T-helper 9 cell (primary cell): ENCODE measurements at places on chromosomes 2 and 18.

GRCh38 chr18:9822587-9823185 lies 63.1 kb upstream of the TXNDC2 start:
- DNase-seq: no peak

DNA sequence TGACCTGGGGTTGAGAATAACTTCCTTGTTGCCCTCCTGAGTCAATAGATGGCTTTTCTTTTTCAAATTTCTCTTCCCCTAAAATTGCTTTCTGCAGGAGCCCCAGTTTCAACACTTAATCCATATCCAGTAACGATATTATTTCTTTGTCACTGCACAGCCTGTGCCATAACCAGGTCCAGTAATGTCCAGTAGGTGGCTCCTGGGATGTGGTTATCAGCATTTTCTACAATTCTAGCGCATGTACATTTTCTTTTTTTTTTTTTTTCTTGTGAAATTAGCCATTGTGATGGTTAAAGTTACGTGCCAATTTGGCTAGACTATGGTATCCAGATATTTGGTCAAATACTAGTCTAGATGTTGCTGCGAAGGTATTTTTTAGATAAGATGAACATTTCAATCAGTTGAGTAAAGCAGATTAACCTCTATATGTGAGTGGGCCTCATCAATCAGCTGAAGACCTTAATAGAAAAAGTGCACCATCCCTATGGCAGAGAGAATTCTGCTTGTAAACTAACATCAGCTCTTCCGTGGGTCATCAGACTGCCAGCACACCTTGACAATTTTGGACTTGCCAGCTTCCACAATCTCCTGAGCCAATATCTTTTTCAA lies 72.9 kb upstream of the SCG2 start:
- no peak for DNase-seq

DNA sequence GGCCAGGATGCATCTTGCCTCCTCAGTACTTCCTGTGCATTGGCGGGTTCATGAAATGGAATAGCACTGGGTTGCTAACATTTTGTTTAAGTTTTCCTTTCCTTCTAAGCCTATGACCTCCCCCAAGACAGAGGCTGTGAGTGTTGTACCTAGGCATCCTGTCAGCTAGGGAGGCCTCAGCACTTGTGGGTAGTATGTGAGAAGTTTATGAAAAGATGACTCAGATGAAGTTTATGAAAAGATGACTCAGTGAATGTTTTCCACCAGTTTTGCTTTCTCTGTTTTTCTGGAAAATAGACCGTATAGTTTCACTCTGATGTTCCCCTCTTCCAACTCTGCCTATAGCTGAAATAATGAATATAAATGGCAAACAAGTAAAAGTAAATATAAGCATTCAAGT lies 412.9 kb downstream of the TMEM182 start:
- no peak for DNase-seq

DNA sequence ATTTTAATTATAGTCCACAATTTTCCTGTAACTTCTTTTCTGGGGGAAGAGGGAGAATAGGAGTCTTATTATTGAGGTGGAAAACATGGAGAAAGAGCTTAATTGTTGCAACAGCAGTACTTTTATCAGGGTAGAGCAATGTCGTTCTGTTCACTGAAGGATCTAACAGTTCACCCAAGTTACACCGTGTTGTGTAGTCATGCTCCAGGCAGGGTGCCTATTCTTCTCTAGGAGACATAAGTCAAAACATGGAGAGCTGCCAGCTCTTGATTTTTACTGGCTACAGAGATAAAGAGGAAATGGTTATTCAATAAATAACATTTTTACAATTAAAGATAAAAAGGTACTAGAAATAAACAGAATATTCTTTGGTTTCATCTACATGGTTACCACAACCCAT lies 594.3 kb upstream of the NETO1 start:
- no peak for DNase-seq

- no peak for DNase-seq
Measured at GRCh38 chr2:105510761-105511528, 112.1 kb upstream of the FHL2 start.

GRCh38 chr18:9614401-9615279 lies at the start of gene PPP4R1:
Gene PPP4R1 (minus strand): TSS chr18:9614559. CDS start chr18:9614484, 75 bp downstream.
- peak; percentile 62 for DNase-seq

DNA sequence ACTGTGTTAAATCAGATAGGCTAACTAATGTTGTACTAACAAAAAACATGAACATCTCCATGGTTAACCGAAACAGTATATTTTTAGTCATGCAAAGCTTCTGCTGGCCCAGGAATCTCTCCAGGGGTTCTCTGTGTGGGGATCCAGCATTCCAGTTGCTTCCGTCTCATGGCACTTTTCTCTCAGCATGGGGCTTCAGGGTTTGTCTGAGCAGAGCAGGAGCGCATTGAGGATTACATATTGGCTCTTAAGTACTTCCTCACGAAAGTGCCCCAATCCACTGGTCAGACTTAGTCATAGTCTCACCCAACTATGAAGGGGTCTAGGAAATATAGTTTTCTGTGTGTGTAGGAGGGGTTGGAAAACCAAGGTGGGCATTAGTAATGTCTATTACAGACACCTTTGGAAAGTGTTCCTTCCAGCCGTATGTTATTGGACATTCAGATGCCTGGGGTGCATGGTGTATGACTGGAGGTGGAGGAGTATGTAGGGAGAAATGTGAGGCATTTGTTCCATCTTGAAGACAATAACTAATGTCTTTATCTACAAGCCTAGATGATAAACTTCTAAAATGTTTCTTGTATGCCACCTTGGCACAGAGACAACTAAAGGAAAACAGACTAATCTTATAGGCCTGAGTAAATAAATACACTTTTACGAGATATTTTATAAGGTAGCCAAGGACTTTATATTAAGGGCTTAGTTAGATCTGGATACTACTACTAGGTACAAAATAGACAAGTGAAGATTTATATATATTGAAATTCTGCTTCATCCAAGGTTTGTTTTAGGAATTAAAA lies 123.8 kb upstream of the ZEB2 start:
- no peak for DNase-seq

DNA sequence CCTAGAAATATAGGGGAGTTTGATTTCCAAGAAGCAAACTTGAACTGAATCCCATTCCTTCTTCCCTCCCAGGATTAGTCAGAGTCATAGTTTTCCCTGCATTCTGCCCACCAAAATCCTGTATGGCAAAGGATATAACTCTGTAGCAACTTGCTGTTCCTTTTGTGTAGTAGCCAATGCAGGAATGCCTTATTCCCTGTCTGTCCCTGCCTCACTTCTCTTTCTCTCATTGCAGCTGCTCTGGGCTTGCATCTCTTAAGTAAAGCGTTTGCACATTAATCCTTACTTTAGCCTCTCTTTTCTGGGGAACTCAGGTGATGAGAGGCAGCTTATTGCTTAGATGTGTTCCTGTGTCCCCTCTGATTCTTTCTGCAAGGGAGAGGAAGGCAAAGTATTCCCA lies 333.1 kb upstream of the VWC2L start:
- DNase-seq: no peak

DNA sequence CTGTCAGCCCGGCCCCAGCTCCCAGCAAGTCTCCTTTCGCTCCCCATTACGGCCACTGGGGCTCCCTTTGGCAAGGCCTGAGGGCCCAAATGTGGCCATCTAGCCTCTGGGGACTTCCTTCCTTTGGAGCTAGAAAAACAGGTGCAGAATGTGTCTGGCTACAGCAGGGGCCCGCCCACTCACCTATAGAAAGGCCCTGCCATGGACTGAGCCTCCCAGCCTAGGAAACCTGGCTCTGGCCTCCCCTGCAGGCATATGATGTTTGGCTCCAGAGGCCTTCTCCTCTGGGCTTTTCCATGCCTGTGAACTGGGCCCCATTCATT lies 55.3 kb upstream of the ALPP start:
- no peak for DNase-seq

DNA sequence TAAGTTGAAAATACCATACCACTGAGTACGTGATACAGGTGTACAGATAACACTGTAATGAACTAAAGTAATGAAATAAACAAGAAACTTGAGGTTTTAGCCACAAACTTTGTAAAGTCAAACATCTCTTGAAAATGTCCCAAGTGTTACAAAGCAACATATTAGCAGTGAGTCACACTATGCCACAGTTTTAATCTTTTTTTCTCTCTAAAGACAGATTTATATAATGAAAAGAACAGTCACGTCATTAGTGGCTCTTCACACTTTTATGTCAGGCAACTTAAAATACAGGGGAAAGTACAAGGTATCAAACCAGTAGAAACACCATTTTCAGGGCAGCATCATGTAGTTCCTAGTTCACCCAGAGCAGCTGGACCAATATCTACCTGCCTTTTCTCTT lies 42.1 kb downstream of the RAPH1 start:
- no peak for DNase-seq

DNA sequence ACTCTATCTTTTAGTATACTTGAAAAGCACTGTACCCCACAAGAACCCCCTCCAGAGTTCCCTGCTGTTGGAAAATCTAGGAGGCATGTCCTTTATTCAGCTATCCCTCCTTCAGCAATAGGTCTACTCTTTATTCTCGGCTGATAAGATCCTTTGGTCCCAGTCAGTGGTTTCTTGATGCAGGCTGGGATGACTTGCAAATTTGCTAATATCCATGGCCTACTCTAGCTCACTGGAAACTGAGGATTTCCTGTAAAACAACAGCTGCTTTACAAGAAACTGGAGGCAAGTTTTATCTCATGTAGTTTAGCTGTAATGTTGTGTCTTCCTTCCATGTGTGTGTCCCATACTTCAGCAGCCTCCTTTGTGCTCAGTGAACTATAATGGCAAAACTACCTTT lies 183.9 kb upstream of the SCN7A start:
- DNase-seq: no peak

GRCh38 chr18:35588995-35589394 lies 7.5 kb downstream of the GALNT1 start:
- peak; percentile 6 for DNase-seq

GRCh38 chr18:64415218-64415617 lies 266.3 kb upstream of the LINC00305 start:
- DNase-seq: no peak

- no peak for DNase-seq
Measured at GRCh38 chr2:179332903-179333302, 68.3 kb upstream of the SESTD1 start.

- DNase-seq: no peak
Measured at GRCh38 chr2:24269265-24269664, 91.1 kb downstream of the ITSN2 start.

GRCh38 chr2:10826026-10826425 lies 13.4 kb upstream of the PDIA6 start:
- DNase-seq: no peak

DNA sequence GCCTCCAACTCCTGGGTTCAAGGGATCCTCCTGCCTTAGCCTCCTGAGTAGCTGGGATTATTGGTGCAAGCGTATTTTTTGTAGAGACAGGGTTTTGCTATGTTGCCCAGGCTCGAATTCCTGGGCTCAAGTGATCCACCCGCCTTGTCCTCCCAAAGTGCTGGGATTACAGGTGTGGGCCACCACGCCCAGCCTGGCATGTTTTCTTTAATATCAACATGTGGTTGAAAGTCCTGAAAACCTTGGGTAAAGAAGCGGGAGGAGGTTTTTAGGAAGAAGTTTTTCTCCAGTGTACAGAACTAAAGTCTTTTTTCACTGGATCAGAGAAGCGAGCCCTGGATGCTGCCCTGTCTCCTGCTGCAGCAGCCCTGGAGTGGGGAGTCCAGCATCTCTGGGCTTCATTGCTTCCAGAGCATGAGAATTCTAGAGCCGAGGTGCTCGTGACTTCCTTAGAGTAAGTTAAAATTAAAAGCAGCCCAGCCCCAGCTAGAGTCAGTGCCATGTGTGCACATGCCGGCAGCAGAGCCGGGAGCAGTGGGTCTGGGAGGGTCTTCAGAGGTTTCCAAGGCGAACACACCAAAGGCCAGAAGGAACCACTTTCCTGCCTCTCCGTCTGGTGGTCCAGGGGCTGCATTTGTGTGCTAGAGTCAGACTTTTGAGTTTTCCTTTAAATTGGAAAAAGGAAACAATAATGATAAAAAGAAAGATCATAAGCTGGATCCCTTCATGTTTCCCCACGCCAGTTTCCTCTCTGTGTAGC lies 31.2 kb downstream of the ITGB1BP1 start:
- no peak for DNase-seq

- no peak for DNase-seq
Measured at GRCh38 chr2:74843899-74844298, 10.0 kb downstream of the HK2 start.

- DNase-seq: no peak
Measured at GRCh38 chr18:46418663-46419260, 238.3 kb downstream of the LOXHD1 start.

DNA sequence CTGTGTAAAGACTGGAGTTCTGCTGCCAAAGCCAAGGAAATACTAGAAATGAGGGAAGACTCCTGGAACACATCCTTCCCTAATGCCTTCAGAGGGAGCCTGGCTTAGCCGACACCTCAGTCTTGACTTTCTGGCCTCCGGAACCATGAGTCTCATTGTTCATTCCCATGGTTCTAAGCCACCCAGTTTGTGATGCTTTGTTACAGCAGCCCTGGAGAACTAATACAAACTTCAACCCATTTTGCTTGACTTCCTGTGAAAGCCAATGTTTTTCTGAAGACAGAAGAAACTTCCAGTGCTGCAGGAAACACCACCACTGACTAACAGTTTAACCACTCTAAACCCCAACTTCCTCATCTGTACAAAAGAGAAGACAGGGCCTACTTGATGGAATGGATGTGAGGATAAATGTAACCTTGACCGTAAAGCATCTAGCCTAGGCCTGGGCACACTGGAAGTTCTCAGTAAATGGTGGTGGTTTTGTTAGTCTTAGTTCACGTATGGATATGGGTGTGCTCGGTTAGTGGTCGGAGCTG lies 85.9 kb upstream of the RFX8 start:
- no peak for DNase-seq
